HS-27A (cell line): ENCODE measurements at places on chromosomes 7 and 10.

DNA sequence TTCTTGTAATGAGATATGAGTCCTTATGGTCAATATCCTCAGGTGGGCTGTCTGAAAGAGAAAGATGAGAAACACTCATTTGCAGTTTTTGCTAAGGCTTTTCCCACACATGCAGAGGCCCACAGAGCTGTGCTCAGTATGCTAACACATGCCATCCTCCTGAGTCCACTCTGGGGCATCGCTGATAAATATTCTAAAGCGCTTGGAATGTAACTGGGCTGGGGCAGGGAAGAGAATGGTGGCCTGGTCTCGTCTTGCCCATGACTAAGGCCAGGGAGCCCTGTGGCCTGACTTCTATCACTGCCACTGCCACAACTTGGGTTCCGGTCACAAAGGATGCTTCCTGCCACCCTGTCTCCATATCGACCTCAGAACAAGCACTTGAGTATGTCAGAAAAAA, 199.7 kb upstream of the FRMD4A start:
- DNase-seq: peak; percentile 20

DNA sequence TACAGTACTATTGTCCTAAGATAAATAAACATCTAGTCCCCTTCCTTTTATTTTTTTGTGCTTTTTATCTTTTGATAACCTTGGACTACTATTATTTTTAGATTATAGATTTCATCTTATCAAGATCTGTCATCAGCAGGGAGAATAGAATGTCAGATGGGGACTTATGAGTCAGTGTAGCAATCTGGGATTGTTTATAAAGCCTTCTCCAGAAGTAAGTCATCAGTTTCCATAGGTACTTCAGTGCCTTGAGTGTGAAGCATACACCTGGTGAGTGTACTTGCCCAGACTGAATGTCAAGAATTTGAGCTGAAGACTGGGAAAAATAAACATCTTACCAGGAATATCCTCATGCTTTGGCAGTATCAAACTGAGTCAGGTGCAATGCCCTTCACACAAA, 2.1 kb downstream of the CASD1 start:
- DNase-seq: no peak

GRCh38 chr7:2168615-2169311, 64.0 kb downstream of the MAD1L1 start:
- no peak for DNase-seq

DNA sequence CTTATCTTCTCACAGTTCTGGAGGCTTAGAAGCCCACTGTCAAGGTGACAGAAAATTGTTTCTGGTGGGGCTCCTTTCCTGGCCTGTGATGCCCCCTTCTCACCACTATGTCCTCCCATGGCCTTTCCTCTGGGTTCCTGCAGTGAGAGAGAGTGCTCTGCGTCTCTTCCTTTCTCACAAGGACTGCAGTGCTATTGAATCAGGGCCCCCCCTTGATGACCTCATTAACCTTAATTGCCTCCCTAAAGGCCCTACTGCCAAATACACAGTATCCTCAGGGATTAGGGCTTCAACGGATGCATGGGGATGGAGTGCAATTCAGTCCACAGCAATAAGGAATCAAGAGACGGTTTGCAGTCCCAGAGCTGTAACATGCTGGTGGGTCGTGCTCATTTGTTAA, 82.0 kb upstream of the GRB10 start:
- no peak for DNase-seq

GRCh38 chr7:140604760-140605159, 35.9 kb downstream of the DENND2A start:
- no peak for DNase-seq

GRCh38 chr7:82017334-82017943, 247.6 kb upstream of the HGF start:
- no peak for DNase-seq

GRCh38 chr10:64116707-64117106, 595.5 kb downstream of the REEP3 start:
- DNase-seq: no peak

DNA sequence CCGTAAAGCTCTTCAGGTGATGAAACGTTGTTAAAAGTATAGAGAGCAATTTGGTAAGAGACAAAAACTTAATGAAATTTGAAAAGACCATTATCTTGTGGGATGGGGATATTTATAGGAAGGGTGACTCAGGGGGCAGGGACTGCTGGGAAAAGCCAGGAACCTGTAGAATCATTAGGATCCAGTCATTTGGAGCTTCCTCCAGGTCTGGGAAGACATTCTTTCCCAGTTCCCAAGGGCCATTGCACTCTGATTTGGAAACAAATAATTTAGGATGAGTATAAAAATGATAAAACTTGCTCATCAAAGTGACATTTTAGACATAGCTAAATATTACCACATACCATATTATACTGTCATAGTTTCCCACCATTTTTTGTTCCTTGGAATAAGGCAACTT, 143.9 kb downstream of the PFKFB3 start:
- no peak for DNase-seq

DNA sequence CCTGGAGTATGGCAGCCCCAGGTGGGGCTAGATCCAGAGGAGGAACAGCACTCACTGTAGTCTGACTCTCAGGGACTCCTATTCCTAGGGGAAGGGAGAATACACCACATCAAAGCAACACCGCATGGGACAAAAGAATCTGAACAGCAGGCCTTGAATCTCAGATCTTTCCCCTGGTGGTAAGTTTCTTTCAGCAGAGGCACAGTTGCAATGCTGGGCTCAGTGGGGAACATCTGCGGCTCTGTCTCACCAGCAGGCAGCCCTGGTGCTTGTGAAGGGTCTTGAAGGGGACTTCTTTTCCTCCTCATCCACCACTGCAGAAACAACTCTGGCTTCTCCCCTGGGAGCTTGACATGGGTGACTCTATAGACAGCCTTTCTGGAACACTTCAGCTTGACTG, 111.2 kb upstream of the ARHGAP21 start:
- no peak for DNase-seq

DNA sequence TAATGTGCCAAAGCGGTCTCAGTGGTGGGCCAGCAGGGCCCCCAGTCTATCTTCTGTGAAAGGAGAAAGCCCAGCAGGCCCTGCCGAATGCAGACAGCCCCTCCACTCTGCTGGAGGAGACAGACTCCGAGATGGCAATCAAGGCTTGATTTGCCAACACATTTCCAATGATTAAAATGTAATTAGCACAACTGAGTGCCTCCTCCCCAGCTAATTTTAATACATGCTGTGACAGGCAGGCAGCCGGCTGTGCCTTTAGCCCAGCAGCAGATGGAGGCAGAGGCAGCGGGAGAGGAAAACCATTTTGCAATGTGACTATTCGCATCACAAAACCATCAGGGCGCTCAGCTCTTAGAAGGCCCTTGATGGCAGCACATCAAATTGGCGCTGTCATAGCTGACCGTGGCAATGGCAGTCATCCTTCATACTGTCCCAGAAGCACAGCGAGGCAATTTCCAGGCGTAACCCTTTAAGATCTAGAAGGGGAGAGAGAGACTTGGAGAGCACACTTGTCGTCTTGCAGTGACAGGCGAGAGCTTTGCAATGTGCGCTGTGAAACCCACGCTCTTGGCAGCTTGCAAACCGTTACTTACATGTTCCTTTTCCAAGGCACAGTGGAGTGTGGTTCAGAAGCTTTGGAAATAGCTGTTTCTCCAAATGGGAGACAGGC, 714.8 kb upstream of the GALNT17 start:
- no peak for DNase-seq

DNA sequence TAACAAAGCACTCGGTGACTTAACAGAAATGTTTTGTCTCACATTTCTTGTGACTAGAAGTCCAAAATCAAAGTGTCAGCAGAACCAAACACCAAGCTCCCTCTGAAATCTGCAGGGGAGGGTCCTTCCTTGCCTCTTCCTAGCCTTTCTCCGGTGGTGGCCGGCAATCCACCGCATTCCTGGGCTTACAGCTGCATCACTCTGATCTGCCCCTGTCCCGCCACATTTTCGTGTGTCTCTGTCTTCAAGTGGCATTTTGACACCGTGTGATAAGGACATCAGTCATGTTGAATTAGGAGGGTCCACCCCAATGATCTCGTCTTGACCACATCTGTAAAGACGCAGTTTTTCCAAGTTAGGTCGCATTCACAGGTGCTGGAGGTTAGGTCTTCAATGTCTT, 30.5 kb upstream of the TOMM7 start:
- DNase-seq: no peak

DNA sequence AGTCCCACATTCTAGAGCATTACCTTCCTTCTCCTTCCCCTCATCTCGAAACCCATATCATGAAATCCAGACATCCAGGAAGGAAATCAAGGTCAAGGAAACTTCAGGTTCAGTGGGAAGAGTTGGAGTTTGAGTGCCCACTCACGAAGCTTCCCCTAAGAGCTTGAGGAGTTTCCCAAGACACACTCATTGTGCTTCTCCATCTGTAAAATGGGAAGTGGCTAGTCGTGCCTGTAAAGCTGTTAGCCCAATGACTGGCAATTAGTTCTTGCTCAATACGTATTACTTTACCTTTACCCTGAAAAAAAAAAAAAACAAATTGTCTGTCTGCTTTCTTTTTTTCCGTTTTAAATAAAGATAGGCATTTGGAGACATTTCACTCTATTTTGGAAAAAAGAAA, 42.3 kb downstream of the GPAM start:
- no peak for DNase-seq

- DNase-seq: no peak
Observed at GRCh38 chr7:99126921-99127553, 16.9 kb downstream of the SMURF1 start.

- DNase-seq: no peak
Observed at GRCh38 chr7:109967406-109967805, 1123.5 kb upstream of the LRRN3 start.

GRCh38 chr10:56123247-56123646, 237.8 kb downstream of the ZWINT start:
- no peak for DNase-seq

DNA sequence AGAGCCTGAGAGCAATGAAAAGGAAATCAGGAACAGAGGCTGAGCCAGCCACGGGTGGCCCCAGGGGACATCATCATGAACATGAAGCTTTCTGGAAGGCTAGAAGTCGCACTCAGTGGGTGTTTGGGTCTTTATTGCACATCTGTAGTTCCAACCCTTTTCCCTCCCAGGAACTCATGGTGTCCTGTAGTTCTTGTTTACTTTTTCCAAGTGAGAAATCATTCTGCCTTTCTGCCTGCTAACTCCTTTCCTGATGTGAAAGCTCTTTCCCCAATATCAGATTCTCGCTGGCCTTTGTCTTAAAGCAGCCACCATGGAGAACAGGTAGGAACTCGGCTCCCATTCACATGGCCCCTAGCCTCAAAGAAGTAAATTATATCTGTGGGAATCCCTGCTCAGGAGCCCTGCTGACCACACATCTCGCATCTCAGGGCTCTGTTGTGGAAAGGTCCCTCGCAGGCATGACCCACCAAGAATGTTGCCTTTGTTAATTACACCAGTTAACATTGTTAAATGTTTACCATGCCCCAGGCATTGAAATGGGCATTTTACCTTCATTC, 542.7 kb downstream of the TNS3 start:
- DNase-seq: no peak

- no peak for DNase-seq
Observed at GRCh38 chr10:75396631-75397495, 4.7 kb downstream of the ZNF503 start.

GRCh38 chr10:23067939-23068775, 27.2 kb upstream of the MSRB2 start:
- DNase-seq: peak; percentile 11

- no peak for DNase-seq
Observed at GRCh38 chr10:112907893-112908292, 42.2 kb upstream of the TCF7L2 start.

DNA sequence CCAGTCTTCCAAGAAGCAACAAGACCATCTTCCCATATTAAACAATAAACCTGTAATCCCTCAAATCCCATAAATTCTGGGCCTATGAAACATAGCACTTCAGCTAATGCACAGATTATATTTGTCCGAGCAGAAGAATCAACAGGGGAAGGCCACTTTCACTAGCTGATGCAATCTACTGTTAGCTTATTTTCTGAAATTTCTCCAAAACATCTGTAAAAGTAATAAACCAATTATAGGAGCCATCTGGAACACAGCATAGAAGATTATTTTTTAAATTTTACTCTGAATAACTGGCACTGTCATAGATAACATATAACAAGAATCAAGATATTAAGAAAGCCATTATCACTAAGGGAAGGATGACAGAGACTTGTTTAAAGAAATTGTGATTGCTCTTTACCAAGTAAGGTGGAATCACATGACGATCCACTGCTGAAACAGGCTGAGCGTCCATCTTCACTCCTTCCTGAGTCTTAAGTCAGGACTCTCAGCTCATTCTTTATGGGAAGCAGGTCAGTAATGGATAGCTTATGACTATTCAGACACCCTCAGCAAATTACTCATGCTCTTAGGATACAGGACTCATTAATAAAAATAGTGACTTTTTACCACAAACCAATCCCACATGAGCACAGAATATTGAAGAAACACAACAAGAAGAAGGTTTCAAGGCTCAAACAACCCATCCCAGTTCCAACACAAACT, 719.5 kb downstream of the XPNPEP1 start:
- DNase-seq: no peak

- no peak for DNase-seq
Observed at GRCh38 chr10:131657318-131657984, 243.4 kb upstream of the PPP2R2D start.

GRCh38 chr7:18202315-18203045, 174.8 kb upstream of the PRPS1L1 start:
- no peak for DNase-seq

GRCh38 chr10:6445671-6446316, 134.3 kb downstream of the PRKCQ start:
- no peak for DNase-seq

DNA sequence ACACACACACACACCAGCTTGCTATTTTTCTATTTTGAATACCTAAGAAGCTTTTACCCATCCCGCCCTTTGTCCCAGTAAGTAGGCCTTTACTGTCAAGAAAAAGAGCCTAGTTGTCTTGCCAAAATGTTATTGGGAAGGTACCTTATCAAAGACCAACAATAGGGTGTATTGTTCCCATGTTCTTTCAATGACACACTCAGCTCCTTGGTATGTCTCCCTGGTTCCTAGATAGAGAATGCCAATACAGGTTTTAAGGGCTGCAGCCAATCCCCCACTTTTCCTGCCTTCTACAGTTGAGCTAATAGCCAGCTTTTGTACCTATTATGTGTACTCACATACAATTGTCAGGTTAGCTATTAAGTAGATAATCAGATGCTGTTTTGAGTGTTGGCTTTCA, 92.0 kb upstream of the LRRTM3 start:
- DNase-seq: no peak

DNA sequence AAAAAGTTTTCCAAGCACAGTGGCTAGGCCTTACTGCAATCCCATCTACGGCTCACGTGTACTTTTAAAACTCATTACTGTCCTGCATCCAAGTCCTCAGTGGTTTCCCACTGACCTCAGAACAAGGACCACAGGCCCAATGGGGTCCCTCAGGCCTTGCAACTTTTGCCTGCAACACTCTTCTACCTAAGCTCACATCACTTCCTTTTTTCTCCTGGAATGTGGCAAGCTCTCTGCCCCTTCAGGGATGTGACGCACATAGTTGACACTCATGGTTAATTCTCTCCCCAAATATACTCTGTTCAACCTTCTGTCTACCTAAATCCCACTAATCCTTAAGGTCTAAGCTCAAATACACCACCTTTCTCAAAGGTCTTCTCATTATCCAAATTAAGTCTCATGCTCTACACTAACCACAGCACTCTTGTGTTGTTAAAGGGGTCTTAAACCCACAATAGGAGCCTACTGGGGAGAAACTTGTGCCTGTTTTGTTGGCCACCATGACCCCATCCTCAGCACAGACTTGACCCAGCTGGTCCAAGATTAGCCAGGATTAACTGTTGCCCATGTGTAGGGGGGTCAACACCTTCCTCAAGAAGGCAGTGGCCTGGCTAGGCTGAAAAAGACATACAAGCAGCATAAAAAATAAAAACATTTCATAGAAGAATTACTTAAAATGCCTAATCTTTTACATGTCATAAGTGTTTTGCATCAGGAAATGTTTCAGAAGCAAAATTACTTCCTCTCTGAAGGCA, 15.2 kb downstream of the HNRNPF start:
- no peak for DNase-seq
